ENCODE measurements at places on chromosomes 2 and 18.

DNA sequence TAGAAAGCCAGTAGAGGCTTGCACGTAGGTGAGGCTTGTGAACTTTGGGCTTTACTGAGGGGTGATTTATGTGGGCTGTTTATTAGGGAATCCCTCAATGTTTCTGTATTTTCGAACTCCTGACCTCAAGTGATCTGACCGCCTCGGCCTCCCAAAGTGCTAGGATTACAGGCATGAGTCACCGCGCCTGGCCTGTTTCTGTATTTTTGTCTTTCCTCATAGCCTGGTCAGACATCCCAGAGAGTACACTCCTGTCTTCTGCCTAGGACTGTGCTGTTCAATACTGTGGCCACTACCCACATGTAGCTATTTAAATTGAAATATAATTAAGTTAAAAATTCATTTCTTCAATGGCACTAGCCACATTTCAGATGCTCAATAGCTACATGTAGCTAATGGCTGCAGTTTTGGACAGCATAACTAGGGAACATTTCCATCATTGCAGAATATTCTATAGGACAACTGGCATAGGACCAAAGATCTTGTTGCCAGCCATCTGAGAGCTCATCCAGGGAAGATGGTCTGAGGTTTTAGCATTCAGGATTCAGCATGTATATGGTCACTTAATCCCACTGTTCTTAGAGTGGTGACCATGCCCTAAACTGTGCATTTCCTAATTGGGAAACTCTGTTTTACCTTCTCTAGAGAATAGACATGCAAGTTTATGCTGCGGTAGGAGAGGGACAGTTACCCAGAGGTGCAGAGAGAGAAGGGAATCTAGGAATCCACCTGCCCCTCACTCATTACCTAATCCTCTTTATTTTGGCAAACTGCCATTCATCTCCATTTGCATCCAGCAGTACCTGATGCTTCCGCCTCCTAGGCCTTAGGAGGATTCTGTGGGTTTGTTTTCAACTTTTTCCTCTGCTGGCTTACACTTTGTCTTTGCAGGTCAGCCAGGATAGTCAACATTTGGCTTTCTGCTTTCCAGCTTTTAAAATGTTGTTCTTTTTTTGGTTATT is 64.4 kb downstream of the LCLAT1 start:
- peak; percentile 76 for DNase-seq

GRCh38 chr2:30747206-30747605 is 60.0 kb downstream of the CAPN13 start:
- no peak for DNase-seq

GRCh38 chr2:12824351-12824777 is 107.6 kb downstream of the TRIB2 start:
- peak; percentile 85 for DNase-seq

DNA sequence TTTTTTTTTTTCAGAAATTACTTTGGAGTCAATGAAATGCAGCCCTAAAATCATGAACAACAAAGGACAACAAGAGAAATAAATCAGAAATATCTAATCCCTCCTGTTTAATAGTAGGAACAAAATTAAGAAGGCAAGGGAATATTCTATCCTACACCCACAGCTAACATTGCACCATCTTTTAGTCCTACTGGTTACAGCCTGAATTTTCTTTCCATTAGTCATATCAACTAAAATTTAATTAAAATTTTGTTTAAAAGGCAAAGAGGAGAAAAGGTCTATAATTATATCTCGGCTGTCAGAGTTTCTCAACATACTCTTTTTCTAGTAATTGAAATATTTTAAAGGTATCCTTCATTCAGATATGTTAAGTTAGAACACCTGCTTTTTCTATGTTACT is 61.9 kb downstream of the DTNA start:
- peak; percentile 35 for DNase-seq

DNA sequence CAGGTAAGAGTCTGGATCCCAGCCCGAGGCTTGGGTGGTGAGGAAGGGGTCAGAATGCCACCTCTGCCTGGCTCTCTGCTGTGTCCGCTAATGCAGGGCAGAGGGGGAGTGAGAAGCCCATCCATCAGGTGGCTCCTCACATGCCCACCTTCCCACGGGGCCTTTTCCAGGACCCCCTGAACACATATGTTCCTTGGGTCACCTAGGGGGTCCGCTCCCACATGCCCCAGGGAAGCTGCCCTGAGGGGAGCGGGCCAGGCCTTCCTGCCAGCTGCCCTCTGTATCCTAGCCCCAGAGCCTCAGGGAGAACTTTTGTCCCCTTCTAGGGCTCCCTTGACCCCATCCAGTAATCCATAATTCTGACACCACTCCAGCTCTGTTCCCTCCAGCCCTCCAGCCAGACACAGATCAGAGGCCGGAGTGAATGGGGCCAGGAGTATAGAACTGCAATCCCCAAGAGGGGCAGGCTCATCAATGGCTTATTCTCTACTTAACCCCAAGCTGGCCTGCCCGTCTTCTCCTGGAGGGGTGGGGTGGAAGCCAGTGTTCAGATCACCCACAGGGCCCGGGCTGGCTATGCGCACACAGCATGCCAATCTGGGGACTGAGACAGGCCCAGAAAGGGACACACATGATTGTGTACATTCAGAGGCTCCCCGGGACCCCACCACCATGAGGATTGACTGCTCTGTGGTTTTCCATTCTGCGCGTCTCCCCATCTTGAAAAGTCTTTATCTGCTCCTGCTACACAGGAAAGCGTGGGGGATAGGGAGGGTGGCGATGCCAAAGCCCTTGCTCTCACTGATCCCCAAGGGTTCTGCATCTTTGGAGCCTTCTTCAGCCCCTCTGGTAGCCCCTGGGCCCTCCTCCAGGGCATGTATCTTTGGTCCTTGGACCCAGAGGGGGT is 1.1 kb downstream of the EMILIN1 start:
- peak; percentile 26 for DNase-seq

DNA sequence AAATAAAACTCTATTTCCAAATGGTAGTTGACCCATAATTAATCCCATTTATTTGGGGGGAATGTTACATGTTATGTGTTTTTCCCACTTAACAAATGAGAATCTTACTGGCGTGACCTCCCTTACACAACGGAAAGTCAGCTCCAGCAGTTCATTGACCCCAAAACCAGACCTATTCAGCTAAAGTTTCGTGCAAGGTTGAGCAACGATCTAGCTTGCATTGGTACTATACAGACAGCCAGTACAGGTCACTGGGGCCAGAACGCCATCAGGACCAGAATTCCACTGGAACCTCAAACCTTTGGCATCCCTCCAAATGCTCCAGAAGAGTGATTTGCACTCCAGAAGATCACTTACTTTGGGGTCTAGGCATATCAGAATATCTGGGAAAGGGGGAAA is 6.8 kb upstream of the CTAGE1 start:
- DNase-seq: no peak

DNA sequence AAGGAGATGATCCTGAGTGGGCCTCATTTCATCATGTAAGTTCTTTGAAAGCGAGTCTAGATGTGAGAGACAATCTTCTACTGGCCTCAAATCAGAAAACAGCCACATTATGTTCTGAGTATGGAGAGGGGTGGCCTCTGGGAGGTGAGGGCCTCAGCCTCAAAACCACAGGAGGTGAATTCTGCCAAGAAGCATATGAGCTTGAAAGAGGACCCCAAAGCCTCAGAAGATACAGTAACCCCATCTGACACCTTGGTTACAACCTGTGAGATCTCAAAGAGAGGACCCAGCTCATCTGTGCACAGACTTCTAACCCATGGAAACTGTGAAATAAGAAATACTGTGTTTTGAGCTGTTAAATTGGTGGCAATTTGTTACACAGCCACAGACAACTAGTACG is 200.1 kb downstream of the ARHGAP15 start:
- no peak for DNase-seq

DNA sequence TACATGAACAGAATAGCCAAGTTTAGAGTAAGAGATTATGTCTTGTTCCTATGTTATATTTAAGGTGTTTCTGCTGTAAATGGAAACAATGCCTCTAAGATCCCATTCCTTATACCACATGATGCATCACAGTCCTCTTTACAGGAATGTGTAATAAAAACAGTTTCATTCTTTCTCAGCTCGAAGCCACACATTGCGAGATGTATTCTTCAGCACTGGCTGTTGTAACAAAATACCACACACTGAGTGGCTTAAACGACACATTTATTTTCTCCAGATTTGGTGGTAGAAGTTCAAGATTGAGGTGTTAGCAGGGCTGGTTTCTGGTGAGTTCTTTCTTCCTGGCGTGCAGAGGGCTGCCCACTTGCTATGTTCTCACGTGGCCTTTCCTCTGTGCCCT is 246.2 kb downstream of the SOCS6 start:
- peak; percentile 3 for DNase-seq

GRCh38 chr18:48295586-48296311 is 113.4 kb downstream of the ZBTB7C start:
- DNase-seq: peak; percentile 11

- no peak for DNase-seq
These were observed 854.5 kb upstream of the CRIM1 start for GRCh38 chr2:35501076-35501475.

GRCh38 chr2:14516844-14517243 is 115.7 kb upstream of the LRATD1 start:
- DNase-seq: peak; percentile 96

- peak; percentile 25 for DNase-seq
These were observed 39.8 kb downstream of the RBM45 start for GRCh38 chr2:178152033-178152432.

DNA sequence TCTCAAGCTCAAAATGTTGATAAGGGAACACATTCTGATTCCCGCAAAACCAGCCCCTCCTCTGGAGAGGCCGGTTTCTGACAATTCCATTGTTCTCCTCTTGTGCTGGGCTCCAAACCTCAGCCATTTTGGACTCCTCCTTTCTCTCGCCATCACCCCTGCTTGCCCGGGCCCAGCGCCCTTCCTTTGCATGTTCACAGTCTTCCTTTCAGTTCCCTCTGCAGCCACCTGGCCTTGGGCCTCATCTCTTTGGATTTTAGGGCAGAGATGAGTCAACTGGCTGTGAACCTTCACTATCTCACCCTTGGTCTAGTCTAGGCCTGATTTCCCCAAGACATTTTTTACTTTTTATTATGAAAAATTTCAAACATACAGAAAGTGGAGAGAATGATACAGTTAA is 155.9 kb upstream of the MAP3K20 start:
- no peak for DNase-seq

- DNase-seq: no peak
These were observed 53.8 kb downstream of the NEDD4L start for GRCh38 chr18:58097907-58098166.

GRCh38 chr18:41887100-41887499 is 67.9 kb upstream of the PIK3C3 start:
- no peak for DNase-seq

GRCh38 chr2:159617646-159618045 is 1.3 kb upstream of the BAZ2B start:
- DNase-seq: peak; percentile 35

- peak; percentile 84 for DNase-seq
These were observed 59.3 kb downstream of the EMILIN2 start for GRCh38 chr18:2905854-2906703.

DNA sequence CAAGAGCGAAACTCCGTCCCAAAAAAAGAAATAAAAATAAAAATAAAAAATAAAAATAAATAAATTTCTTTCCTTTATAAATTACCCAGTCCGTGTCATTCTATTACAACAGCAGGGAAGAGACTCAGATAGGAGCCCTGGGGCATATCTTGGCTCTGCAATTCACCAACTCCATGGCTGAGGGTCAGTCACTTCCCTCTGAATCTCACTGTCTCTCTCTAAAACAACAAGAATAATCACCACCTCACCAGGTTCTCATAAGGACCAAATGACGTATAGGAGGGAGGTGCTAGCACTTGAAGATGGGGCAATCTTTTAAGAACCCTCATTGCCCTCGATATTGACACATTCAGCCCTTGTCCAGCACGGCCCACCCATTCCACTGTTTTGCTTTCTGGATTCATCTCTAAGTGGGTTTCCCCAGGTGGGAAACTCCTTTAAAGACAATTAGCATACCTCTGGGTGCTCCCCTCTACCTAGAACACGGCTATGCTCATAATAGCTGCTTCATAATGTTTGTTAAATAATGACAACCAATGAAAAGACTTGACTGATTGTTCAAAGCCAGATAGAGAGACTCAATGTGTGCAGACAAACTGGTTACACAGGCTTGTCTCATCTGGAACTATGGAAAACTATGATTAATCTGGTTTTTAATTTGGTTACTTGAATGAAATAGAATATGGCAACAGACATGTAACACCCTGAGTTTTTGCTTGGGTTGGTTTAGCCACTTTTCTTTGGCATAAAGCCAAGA is 15.1 kb downstream of the MYCN start:
- DNase-seq: no peak

DNA sequence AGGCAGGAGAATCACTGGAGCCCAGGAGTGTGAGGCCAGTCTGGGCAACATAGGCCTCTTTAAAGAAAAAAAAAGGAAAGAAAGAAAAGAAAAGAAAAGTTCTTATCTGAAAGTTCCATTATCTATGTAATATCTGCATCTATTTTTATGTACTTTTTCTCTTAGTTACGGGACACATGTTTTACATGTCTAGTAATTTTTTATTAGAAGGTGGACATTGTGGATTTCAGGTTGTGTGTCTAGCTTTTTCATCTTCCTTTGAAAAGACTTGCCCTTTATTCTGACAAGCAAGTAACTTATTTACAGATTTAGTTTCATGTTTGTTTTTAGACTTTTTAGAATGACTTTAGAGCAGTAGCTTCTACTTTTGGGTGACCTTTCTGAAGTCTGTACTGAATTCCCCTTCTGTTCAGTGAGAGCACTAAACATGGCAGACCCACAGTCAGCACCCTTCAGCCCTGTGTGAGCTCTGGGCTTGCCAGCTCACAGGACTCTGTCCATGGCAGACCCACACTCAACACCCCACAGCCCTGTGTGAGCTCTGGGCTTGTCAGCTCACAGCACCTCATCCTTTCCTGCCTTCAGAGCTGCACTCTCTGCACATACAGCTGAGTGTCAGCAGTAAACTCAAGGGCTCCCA is 17.5 kb downstream of the TRAPPC12 start:
- no peak for DNase-seq

GRCh38 chr2:204110338-204110741 is 173.8 kb downstream of the ICOS start:
- peak; percentile 27 for DNase-seq

DNA sequence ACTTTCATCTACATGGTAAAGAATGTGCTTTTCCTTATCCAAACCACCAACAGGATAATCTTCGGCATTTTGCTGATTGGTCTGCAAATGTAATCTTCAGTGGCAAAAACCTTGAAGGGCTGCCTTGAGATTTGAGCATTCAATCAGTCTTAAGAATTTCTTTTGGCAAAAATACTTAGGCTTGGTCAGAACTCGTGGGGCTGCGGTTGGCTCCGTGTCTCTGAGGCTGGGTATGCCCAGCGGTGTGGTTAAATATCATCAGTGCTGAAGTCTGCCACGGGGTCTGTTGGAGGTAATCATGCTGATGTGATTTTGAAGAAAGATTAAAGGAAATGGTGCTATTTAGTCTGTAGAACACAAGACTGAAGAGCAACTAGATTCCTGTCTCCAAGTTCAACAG is 262.6 kb downstream of the EN1 start:
- no peak for DNase-seq

DNA sequence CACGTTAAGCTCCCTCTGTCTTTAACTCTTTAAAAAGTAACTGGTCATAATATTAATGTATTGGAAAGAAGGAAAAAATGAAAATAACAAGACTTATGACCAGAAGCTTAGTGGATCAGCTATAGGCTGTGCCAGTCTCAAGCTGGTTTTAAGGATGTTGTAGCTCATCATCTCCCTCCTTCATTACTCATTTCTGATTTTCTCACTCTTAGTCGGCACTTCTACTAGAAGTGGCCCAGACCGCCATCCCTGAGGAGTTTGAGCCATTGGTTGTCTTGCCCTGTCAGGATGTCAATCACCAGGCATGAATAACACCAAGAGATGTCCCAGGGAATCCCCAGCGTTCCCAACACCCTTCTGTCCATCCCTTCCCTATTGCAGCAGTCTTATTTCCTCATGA is 151.5 kb downstream of the ASXL3 start:
- DNase-seq: no peak
